ENCODE measurements at places on chromosomes 1 and 21. TPM values are rescaled to one million over a fixed set of nuclear protein-coding genes. Genes with fewer than 3 reads are reported as not detected.

Gene TMEM52
- 13.4 TPM for total RNA-seq

Gene ARHGEF2
- 87.6 TPM for total RNA-seq

Gene RERE
- total RNA-seq = 157 TPM

Gene RIIAD1
- not detected for total RNA-seq

Gene MRPL39
- total RNA-seq = 50.5 TPM

Gene SELL
- not detected for total RNA-seq

Gene RHOU
- 3.7 TPM for total RNA-seq

Gene KCNN3
- 4.0 TPM for total RNA-seq

Gene LRRC7
- total RNA-seq = not detected

Gene LIN28A
- total RNA-seq = 1,538 TPM

Gene NECTIN4
- not detected for total RNA-seq

DNA sequence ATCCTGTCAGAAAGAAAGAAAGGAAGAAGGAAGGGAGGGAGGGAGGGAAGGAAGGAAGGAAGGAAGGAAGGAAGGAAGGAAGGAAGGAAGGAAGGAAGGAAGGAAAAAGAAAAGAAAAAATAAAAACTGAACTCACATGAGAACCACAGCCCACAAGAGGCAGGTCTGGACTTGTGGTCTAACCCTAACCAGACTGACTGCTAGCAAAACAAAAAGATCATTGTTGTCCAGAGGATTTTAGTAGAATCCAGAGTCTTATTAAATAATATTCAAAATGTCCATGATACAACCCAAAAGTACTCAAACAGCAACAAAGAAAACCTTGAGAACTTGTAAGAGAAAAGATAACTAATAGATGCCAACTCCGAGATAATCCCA lies 4.7 kb upstream of the ITGB2 start:
- no peak for DNase-seq

- DNase-seq = no peak
Measured at GRCh38 chr21:41832596-41833496, 46.3 kb downstream of the PRDM15 start.

- no peak for DNase-seq
Measured at GRCh38 chr1:77639056-77639455, 43.4 kb downstream of the ZZZ3 start.

DNA sequence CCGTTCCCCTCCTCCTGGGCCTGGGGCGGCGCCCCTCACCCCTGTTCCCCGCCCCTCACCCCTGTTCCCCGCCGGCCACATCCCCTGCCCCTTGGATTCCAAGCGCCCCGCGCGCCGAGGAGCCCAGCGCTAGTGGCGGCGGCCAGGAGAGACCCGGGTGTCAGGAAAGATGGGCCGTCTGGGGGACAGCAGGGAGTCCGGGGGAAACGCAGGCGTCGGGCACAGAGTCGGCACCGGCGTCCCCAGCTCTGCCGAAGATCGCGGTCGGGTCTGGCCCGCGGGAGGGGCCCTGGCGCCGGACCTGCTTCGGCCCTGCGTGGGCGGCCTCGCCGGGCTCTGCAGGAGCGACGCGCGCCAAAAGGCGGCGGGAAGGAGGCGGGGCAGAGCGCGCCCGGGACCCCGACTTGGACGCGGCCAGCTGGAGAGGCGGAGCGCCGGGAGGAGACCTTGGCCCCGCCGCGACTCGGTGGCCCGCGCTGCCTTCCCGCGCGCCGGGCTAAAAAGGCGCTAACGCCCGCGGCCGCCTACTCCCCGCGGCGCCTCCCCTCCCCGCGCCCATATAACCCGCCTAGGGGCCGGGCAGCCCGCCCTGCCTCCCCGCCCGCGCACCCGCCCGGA lies at the start of gene TP73:
TP73 (plus strand) TSS at position 587 of the 618 bp plus-strand sequence. CDS start 29,850 bp downstream, outside the sequence.
- DNase-seq = peak; percentile 43

GRCh38 chr1:143720087-143721023 lies 251.4 kb downstream of the FAM72C start:
- peak; percentile 74 for DNase-seq

DNA sequence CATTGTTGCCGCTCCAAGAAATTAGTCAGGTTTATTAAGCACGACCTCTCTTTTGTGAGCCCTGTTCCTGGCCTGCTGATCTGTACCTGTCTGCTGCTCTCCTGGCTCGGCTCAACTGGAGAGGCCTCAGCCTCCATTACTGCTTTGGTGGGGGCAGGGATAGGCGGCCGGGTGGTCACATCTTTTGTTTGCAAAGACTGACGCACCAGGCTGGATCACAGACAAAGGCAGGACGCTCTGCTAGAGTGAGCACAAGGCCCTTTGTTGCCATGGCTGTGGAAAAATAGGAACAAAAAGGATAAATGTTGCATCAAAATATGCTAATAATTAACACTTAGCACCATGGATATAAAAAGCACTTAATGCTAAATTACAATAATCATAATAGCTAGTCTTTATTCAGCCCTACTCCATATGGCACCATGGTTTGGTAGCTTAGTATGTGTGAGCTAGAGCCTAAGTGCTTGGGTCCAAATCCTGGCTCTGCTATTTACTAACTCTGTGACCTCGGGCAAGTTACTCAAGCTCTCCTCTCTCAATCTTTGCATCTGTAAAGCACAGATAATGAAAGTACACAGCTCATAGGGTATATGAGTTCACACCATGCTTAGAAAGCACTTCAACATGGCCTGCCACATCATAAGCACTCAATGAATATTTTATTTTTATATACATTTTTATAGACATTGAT lies 28.9 kb upstream of the HPDL start:
- DNase-seq = no peak

GRCh38 chr21:41055266-41055665 lies 112.7 kb upstream of the BACE2 start:
- DNase-seq = no peak

DNA sequence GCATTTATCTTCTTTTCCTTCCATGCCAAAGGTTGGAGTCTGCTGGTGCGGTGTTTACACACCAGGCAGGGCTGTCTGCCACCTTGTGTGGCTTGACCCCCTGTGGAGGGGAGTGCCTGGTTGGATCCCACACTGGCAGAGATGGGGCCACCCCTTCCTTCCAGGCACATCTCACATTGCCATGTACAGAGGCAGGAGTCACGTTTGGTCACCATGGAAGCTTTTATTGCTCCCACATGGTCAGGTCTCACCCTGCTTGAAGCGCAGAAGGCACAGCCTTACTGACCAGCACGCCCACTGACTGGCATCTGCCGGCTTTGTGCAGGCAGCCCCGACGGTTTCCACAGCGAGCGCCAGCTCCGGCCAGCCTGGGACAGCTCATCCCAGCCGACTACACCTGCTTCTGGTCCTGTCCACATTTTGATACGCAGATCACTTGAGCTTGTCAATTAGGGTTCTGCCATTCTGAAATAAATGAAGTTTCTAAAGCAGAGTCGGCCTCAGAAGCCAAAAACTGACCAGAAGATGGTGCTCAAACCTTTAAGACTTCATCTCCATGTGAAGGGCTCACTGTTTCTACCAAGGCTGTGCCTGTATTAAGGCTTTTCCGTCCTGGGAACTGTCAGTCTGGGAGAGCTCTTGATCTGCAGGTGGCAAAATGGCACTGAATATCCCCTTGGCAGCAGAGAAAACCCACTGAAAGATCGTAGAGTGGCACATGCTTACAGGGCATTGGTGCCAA lies 35.6 kb upstream of the EPHA8 start:
- DNase-seq = peak; percentile 57

DNA sequence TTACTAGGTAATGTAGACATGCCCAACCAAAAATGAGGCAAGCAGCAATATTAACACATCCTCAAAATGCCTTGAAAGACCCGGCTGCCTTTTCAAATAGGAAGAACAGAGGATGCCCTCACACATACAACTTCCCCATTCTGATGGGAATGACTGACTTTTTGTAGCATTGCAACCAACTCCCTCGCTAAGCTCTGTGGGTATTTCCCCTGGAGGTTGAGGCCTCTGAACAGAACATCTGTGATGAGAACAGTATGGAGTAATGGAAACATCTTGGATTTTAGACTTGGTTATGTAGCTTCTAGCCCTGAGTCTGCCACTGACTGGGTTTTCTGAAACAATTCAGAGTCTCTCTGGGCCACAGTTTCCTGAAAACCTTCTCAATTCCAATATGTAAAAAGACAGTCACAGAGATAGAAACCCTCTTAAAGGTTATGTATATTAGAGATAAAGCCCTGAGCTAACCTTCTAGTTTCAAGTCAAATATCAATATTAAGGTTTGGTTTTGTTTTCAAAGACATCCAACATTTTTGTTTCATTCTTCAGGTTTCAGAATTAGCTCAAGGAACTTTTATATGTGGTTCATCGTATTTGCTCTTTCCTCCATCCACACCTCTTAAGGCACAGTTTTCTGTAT lies 311.5 kb downstream of the SETD4 start:
- no peak for DNase-seq

GRCh38 chr1:233143241-233143640 lies 152.3 kb downstream of the PCNX2 start:
- no peak for DNase-seq

- DNase-seq = peak; percentile 54
Measured at GRCh38 chr1:187053876-187054275, 225.1 kb downstream of the PLA2G4A start.

GRCh38 chr1:83839566-83840173 lies 159.3 kb downstream of the TTLL7 start:
- no peak for DNase-seq

GRCh38 chr1:59482986-59483385 lies 186.1 kb downstream of the FGGY start:
- no peak for DNase-seq

DNA sequence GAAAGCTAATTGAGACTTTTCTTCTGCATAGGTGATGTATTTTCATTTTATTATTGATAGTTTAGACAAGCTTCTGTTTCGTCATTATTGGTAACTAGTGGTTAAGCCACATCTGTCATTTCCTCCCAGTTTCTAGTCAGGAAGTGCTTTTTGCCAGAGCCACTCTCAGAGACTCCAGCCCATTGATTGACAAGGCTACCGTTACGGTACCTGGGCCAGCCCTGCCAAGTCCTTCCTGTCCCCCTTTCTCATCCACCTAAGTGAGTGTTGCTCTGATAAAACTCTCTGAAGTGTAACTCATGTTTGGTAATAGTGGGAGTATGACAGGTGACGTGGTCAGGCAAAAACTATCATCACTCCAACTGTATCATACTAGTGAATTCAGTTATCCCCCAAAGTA lies 29.6 kb upstream of the AGL start:
- DNase-seq = no peak

DNA sequence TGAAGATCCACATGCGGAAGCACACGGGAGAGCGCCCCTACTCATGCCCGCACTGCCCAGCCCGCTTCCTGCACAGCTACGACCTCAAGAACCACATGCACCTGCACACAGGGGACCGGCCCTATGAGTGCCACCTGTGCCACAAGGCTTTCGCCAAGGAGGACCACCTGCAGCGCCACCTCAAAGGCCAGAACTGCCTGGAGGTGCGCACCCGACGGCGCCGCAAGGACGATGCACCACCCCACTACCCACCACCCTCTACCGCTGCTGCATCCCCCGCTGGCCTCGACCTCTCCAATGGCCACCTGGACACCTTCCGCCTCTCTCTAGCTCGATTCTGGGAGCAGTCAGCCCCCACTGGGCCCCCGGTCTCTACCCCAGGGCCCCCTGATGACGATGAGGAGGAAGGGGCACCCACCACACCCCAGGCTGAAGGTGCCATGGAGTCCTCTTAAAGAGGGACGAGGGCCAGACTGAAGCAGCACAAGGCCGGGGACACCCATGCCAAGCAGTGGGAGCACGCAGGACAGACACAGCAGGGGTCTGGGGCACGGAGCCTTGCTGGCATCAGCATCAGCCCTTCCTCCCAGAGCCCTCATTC lies 13.7 kb downstream of the ZBTB7B start:
- DNase-seq = no peak

DNA sequence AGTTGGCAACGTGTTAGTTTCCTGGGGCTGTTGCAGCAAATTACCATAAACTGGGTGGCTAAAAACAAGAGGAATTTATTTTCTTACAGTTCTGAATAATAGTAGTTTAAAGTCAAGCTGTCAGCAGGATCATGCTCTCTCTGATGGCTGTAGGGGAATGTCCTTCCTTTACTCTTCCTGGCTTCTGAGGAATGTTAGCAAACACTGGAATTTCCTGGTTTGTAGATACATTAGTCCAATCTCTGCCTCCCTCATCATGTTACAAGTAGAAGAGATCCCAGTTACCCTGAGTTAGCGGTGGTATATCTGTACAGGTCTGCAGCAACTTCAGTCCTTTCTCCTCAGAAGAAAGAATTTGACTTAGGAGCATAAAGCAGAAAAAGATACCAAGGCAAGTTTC lies 2249.1 kb downstream of the NCAM2 start:
- DNase-seq = peak; percentile 12

DNA sequence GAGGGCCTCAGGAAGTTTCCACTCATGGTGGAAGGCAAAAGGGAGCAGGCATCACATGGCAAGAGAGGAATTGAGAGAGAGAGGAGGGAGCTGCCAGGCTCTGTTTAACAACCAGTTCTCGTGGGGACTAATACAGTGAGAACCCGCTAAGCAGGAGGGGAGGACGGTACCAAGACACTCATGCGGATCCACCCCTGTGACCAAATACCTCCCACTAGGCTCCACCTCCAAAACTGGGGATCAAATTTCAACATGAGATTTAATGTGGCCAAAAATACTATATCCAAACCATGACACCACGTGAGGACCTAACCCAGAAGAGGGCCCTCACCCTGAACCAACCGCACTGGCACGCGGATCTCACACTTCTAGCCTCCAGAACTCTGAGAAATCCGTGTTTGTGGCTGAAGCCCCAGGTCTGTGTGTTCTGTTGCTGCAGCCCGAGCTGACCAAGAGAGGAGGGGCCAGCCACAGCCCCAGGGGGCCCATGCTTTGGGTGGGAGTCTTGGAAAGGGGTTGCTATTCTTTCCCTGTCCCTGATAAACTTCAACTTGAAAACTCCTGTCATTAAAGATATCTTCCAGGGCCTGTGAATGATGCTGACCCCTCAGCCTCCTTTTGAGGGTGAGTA lies 32.0 kb downstream of the TRIM67 start:
- DNase-seq = no peak

DNA sequence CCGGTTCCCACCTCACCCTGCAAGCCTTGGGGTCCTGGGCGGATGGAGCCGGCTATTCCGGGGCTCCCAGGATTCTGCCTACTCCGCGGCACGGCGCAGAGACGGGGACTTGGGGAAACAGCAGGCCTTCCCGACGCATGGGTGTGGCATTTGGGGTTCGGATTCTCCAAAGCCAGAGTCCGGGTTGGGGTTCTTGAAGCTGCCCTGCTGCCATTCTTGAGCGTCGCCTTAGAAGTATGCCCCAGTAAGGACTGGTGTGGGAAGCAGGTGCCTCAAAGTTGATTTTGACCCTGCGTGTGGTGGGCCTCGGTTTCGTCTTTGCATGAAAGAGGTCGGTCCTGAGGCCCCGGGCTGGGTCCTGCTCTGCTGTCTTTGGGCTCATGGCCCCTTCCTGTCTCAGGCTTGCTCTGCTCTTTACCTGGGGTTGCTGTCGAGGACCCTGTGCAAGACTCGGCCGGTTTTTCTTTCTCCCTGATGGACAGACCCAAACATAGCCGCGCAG lies 696 bp downstream of the GUK1 start:
- no peak for DNase-seq

DNA sequence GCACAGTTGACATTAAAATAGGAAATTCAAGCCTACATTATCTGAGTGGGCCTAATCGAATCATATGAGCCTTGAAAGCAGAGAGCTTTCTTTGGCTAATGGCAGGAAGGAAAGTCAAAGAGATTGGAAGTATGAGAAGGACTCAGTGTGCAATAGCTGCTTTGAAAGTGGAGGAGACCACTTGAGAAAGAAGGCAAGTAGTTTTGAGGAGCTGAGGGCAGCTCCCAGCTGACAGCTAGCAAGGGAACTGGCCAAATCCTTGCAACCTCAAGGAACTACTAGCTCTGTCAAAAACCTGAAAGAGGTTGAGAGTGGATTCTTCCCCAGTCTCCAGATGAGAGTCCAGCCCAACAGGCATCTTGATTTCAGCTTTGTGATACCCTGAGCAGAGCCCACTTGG lies 149.0 kb upstream of the CACYBP start:
- no peak for DNase-seq

GRCh38 chr21:33968080-33968994 lies 52.7 kb upstream of the ATP5PO start:
- DNase-seq = peak; percentile 64

Measured in GM23338 (cell line).